T1000 (cell line): ENCODE measurements at places on chromosomes 7 and 10.
A peak's percentile ranks its signal among the peaks of the same experiment; 100 is the strongest.

DNA sequence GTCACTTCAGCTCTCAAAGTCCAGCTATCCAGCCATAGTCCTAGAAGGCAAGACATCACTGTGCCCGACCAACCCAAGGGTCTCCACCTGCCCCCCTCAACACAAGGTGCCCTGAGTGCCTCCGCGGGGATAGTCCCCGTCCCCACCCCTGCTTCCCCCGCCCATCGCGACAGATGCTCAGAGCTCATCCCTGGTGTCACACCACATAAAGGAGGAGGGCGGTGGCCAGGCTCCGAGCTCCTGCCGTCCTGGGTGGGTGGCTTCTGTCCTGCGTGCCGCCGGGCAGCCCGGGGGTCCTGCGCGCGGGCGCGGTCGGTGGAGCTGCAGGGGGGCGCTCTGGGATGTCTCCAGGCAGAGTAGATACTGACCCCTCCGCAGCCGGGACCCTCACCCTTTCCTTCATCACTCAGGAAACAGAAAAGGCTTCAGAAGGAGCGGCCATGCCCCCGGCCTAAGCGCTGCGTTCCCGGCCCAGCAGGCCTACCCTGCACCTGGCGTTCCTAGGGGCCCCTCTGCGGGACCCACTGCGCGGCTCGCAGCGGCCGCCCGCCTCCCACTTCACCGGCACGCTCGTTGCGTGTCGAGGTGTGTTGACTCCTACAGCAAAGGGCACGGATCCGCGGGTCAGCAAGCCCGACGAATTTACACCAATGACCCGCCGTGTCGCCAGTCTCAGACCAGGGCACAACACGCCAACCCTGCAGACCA, 53.4 kb downstream of the ALOX5 start:
- DNase-seq = no peak

GRCh38 chr7:27431465-27431864, 188.9 kb downstream of the EVX1 start:
- no peak for DNase-seq

GRCh38 chr7:26863518-26864308, 677 bp downstream of the SKAP2 start:
- no peak for DNase-seq

GRCh38 chr10:43694526-43694925, 45.8 kb upstream of the ZNF32 start:
- DNase-seq = no peak

- DNase-seq = no peak
These were observed 78.3 kb upstream of the SLC26A5 start for GRCh38 chr7:103524042-103524907.

DNA sequence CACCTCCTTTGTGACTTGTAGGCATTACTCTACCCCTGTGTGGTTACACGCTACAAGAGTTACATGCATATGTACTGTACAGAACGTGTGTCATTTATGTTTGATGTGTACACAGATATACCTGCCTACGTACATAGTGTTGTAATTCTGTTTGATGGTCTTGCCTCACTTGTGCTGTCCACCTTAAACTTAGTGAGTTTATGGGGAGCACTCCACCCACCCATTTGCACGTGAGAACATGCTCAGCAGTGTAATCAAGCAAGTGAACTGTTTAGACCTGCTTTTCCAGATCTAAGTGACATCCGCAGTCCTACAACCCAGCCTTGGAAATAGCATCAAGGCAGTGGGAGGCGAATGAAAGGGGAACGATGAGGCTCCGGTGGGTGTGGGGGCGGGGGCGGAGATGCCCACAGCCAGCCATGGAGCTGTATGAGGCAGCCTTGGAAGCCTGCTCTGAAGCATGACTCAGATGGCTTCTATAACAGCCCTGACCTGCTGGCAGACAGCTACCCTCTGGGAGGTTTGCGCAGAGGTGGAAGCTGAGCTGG, 52.1 kb downstream of the SUFU start:
- no peak for DNase-seq

DNA sequence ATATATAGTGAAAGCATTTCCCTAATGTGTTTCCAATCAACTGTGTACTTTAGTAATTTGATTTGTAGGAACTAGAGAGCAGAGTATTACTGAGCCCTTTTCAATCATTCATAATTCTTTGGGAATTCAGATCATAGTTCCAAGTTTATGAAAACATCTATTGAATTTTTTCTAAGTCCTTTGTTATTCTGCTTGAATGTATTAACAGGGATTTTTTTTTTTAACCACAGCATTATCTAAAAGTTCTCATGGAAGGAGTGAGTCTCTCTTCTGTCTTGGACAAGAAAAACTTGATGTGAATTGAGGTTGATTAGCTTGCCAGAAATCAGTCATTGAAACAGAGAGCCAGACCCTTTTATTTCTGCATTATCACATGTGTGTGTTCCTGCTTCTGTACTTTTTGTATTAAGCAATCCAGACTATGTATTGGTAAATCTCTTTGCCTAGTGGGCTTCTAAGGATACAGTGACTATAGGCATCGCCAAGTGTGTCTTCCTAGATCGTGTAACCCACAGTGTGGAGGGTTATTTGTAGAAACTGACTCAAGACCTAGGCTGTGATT, 59.9 kb downstream of the BMPER start:
- no peak for DNase-seq

DNA sequence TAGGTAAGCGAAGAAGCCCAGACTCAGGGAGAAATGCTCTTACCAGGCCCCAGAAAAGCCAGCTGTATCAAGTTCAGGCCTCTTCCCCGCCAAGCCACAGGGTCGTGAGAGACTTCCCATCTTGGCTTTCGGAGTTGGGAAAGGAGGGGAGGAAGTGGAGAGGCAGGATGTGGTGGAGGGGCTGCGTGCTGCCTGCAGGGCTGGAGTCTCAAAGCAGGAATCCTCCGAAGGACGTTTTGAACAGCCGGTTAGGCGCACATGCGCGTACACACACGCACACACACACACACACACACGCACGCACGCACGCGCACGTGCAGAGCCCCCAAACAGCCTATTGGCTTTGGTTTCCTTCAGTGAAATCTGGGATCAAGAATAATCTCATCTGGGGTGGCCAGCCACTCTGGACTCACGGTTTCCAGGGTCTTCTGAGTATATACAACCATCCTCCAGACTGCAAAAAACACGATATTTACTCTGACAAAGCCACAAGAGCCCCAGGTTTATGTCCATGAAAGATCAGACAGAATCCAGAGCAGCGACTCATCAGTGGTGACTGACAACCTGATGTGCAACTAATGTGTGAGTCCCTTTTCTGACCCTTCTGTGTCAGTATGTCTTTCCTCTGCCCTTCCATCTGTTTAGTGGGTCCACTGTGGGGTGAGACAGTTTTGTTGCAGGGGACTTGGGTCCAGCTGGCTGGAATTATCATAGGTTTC, 115.0 kb upstream of the ZNF438 start:
- DNase-seq = peak; percentile 31

GRCh38 chr7:151692721-151693120, 173.0 kb upstream of the RHEB start:
- no peak for DNase-seq

GRCh38 chr7:98493030-98493778, 92.3 kb upstream of the BAIAP2L1 start:
- DNase-seq = no peak

DNA sequence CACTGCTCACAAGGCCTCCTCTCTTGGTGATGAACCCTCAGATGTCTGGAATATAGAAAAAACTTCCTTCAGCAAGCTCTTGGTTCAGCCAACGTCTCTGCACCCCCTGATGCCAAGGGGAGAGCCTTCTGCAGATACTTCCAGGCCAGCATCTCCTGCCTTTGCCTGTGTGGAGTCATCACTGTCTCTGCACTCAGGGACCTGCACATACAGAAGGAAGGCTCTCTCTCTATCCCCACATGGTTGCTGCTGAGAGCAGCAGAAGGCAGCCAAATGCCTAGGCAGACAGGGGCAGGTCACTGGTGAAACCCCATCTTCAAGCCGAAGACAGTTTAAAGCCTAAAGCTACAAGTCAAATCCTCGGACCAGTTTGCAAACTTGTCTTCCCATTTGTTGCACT, 137.6 kb downstream of the WDR11 start:
- DNase-seq = no peak

GRCh38 chr7:47232751-47233412, 349.0 kb downstream of the TNS3 start:
- no peak for DNase-seq

DNA sequence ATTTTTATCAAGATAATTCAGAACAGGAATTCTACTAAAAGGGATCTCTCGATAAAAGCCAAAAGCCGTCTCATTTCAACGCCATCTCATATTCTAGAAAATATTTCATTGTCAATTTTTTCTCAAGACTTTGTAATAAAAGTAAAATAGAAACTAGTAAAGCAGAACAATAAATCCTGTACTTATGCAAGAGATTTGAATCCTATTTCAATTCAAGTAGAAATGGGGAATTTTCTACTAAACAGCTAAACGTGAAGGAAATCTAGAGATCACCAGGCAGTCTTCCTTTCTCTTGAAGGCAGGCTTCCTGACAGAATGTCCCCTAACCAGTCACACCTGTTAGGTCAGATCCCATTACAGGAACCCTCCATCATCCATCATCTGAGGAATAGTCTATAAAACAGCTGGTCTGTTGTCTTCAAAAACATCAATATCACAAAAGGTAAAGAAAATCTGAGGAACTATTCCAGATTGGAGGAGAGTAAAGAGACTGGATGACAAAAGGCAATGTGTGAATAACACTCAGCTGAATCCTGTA, 23.7 kb downstream of the USP6NL start:
- DNase-seq = no peak

GRCh38 chr7:31563522-31563921, 49.6 kb downstream of the ITPRID1 start:
- no peak for DNase-seq

- no peak for DNase-seq
These were observed 60.7 kb downstream of the R3HCC1L start for GRCh38 chr10:98195120-98195519.

GRCh38 chr7:117791877-117792780, 81.1 kb downstream of the CTTNBP2 start:
- no peak for DNase-seq

DNA sequence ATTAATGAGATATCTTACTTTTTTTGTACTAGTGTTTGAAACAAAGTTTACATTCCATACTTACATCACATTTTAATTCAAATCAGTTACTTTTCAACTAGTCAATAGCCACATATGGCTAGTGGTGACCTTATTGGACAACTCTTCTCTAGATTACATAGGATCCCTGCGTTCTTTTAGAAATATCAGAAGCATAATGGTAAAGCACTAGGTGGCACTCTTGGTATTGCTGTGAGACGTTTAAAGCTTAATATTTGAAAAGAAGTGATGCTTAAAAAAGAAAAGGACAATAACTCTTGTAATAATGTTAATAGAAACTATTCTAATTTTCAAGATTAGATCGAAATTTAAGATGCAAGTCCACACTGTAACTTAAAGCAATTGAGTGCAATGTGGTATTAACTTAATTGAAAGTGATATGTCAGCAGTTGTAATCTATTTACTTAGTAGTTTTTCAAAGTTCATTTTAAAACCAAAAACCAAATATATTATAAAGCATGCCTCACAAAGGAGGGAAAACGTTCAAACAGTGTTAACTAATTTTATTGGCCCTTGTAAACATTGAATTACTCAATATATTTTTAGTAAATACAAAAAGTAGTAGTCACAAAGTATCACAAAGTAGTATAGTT, 339.1 kb downstream of the ATRNL1 start:
- no peak for DNase-seq

GRCh38 chr7:98085674-98086073, 21.0 kb upstream of the LMTK2 start:
- no peak for DNase-seq

DNA sequence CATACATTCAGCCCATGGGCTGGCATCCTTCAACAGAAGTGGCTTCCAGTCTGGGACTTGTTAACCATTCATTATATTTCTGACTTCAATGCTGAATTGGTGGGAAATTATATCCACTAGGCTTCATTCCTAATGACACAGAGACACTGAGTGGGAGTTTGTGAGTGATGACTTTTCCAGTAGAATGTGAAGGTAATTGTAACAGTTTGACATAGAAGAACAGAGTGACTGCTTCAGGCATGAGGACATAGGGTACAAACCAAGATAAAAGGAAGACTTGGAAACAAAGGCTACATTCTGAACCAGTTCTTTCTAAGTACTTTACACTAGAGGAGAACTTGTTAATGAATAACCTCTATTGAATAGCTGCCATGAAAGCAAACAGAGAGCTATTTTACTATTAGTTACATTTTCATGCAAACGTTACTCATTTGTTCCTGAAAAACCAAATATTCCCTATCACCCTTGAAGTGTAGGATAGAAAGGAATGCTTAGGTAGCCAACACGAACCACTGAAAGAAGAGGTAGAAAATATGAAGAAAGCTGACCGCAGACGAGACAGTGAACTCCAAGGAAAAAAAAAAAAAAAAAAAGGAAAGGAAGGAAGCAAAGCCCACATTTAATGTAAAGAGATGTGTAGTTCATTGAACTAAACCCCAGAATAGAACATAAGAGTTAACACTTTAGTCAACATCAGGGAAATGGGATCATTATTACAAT, 237.0 kb upstream of the SEMA3C start:
- DNase-seq = no peak

DNA sequence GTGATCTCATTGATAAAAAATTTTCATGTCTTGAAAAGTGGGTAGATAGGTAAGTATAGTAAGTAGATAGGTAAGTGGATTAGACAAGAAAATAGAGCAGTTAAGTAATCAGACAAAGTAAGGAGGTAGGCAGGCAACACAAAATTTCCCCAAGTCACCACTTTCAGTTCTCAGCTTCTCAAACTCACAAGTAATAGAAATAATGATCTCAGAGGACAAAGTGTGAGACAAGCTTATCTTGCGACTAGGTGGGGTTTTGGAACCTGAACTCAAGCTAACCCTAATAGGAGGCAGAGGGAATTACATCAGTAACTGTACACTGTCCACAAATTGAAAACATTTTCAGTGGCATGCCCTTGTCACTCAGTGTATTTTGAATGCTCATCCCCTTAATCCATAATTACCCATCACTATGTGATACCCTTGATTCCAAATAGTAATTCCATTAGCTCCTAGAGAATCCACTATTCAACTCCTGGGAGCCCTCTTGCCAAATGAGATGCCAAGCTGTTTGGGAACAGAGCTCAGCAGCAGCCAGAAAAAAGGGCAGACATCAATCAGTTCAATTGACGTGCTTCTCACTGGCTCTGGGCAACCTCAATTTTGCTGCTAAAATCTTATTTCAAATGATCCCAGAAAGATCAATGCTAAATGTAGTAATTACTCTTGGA, 703.2 kb downstream of the XPNPEP1 start:
- no peak for DNase-seq

DNA sequence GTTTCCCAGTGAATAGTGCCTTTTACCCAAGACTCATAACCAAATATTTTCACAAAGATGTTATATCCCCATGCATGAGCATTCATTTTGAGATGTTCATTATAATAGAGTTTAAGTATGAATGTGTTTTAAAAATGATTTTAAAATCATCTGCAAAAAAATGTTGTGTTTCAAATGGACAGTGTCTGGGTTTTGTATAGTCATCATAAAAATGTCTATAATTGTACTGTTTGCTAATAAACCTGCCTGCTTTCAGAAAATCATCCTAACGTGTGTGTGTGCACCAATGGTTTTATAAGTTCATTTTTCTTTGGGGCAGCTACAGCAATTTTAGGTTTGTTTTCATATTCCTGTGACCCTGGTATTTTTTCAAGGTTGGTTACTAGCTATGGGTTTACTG, 63.2 kb downstream of the INSYN2A start:
- DNase-seq = no peak
